ENCODE measurements at places on chromosomes 3 and 15.

DNA sequence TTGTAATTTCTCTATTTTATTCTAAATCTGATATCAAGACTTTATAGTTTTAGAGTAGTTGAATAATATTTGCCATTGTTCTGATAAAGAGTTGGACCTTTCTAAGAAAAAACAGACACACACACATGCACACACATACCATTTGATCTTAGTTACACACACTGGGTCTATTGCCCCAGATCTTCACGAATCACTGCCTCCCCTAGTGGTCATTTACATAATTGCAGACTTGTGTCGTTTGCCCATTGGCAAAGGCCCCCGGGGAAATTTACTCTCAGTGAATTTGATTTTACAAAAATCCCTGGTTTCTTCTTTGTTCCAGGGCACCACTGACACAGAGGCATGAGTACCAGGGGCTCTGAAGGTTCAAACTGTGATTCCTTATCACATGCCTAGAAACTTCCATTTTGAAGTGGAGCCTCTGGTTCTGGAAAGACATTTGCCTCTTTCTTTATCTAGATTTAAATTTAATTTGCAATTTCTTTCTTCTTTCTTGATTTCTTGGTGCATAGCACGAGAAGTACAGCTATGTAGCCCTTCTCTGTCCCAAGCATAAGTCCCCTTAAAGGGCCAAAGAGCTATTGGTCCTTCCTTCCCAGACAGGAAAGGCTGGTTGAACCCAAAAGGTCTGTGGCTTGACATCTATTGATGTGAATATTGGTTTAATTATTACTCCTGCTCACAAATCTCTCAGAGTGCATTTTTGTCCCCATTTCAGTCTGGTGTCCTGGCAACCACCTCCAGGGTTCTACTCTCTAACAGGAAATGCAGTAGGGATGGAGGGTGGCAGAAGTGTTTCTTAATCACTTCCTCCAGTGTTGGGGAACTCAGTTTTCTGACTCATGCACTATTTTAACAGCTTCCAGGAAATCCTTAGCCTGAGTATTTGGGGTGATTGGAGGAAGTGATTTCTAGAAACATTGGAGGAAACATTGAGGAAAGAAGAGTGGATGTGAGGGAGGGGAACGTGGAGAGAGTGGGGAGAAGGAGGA lies 32.4 kb upstream of the SLC6A11 start:
- peak; percentile 21 for DNase-seq

DNA sequence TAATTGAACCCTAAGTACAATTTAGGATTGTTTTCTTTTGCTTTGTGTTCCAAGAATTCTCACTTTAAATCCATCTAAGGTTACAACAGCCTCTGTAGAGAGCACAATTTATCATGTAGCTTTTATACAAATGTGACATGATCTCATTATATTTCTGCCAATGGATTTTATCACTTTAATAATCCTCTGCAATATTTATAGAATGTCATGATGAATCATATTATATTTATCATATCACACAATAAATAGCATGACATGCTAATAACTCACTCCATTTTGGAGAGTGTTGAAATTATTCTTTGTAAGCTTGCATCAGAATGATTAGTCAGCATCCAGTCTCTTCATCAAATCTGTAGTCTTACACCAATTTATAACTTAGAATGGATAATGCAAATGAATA lies 280.6 kb upstream of the ZNF717 start:
- DNase-seq: no peak

DNA sequence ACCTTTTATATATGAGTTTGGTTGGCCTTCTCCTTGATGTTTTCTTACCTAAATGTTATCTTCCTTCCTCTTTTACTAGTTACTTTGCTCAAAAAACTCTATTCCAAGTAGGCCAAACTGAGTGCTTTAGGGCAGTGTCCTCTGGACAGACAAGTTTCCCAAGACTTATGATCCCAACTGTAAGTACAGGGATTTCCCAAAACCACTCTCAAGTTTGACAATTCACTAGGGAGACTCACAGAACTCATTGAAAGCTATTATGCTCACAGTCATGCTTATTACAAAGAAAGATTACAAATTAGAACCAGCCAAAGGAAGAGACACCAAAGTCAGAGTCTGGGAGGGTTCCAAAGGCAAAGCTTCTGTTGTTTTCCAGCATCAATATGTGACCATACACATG lies 534.2 kb upstream of the ALCAM start:
- DNase-seq: no peak

DNA sequence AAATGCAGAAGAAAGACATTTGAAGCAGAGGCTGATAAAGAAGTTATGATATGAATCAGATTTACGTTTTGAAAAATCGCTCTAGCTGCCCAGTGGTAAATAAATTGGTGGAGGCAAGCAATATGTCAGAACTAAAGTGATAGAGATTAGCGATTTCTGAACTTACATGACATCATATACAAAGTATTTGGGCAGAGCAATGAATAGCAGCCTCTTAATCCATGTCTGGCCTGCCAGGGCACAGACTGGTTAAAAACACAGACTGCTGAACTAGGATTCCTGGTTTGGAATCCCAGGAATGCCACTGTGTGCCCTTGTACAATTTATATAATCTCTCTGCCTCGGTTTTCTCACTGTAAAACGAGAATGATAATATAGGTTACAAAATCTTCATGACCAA lies 243.1 kb upstream of the SETMAR start:
- DNase-seq: no peak

DNA sequence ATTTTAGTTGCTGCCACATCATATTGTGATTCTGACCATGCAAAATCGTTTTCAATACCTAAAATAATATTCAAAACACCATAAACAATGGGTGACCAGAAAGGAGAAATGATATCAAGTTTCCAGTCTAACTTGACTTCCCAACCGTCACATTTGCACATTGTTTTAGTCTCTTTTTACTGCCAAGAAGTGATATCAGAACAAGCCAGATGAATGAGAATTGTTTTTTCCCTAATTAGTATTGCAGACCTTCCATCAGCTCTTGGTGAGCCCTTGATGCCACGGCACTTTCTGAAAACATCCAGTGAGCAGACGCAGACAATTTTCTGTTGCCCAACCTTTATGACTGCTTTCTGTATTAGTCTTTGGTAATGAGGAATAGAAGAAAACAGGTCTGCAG lies 62.5 kb downstream of the SPATA16 start:
- DNase-seq: no peak

GRCh38 chr3:52022323-52023100 lies 26.8 kb upstream of the RPL29 start:
- no peak for DNase-seq

GRCh38 chr3:48938689-48939088 lies 20.0 kb downstream of the ARIH2 start:
- peak; percentile 42 for DNase-seq

- no peak for DNase-seq
These were observed 257.7 kb downstream of the DIPK2A start for GRCh38 chr3:144229330-144229729.

DNA sequence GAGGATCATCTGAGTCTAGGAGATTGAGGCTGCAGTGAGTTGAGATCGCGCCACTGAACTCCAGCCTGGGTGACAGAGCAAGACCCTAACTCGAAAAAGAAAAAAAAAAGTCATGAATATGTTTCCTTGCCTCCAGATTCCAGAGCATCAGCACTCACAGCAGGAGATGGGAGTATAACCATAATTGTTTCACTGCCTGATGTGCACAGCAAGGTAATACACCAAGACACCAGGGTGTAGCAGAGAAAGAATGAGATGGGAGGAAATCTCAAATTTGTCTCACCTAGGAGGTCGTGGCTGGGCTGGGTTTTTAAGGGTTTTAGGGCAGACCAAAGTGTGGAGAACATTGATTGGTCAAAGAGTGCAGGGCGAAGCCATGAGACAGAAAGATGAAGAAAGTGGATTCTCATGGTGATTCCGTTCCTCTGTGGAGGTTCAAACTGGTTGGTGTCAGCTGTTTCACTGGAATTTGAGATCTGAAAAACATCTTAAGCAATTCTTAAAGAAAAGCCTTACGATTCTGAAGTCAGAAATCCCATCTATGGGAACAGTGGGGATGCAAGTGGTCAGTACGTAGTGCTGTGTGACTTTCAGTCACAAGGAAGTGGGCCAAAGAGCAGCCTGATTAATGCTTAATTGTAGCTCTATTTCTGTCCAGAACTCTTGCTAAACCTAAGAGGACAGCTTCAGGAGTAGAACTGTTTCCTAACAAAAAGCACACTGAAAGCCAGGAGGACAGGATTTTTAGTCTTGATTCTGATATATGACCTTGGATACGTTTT lies 7.8 kb upstream of the C15orf61 start:
- no peak for DNase-seq

DNA sequence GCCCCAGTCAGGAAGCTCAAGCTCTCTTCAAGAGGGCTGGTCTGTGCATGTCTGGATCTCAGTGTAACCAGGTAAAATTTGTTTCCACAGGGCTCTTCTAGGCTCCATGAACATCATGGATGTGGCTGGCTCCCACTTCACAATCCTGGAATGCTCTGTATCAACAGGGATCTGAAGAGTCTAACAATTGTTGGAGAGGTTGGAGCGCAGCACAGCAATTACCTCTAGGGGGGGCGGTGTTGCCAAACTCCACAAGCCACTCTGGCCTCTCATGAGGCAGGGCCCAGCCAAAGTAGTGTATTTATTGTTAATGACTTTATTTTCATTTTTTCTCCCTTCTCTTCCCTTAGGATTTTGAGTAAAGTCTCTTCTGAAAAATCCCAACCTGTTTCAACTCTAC lies 6.1 kb upstream of the EIF2B5 start:
- DNase-seq: peak; percentile 57

DNA sequence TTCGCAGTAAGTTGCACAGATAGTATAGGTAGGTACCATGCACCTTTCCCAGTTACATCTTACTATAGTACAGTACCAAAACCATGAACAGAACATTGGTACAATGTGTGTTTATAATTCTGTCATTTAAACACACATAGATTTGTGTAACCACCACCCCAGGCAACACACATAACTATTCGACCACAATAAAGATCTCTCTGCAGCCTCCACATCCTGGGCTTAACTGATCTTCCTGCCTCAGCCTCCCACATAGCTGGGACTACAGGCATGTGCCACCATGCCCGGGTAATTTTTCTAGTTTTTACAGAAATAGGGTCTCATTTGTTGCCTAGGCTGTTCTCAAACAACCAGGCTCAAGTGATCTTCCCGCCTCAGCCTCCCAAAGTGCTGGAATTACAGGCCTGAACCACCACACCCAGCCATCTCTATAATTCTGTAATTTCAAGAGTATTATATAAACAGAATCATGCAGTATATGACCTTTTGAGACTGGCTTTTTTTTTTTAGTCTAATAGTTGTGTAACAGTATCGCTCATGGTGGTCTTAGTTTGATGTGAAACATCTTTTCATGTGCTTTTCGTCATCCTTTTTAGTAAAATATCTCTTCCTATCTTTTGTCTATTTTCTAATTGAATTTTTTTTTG lies 13.3 kb upstream of the TMF1 start:
- no peak for DNase-seq
